ENCODE measurements at places on chromosomes 6 and 20.
A peak's percentile ranks its signal among the peaks of the same experiment; 100 is the strongest.

- no peak for DNase-seq
Measured at GRCh38 chr6:144443157-144443556, 158.0 kb downstream of the UTRN start.

GRCh38 chr6:166257911-166258318, 50.3 kb downstream of the PRR18 start:
- peak; percentile 64 for DNase-seq

GRCh38 chr20:23296841-23297701, 53.5 kb upstream of the NXT1 start:
- DNase-seq, result no peak

- DNase-seq, result no peak
Measured at GRCh38 chr6:127547904-127548649, 28.9 kb upstream of the C6orf58 start.

DNA sequence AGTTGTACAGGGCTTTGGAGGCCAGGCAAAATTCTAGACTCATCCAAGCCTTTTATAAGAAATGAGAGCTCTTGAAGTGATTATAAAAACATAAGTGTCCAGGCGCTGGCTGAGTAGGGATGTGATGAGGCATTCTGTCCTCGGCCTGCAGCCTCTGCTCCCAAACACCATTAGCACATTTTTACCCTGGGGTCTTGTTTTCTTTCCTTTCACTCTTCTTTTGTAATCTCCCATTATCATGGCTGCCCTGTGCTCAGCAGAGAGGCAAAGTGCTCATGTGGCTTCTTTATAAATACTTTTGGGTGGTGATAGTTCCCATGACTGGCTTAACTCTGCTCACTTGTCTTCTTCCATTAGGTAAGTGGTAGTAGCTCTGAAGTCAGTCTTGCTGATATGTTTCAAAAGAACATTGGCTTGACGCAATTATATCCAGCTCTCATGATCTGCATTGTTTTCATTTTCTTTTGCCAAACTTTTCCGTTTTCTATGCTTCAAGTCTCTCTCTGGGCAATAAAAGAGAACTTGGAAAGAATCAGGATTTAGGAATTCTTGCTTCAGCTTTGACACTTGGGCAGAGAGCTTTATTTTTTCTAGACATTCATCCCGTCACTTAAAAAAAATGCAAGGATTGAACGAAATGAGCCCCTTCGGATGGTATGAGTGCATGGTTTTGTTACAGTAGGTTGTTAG, 61.1 kb downstream of the CAP2 start:
- DNase-seq, result no peak

DNA sequence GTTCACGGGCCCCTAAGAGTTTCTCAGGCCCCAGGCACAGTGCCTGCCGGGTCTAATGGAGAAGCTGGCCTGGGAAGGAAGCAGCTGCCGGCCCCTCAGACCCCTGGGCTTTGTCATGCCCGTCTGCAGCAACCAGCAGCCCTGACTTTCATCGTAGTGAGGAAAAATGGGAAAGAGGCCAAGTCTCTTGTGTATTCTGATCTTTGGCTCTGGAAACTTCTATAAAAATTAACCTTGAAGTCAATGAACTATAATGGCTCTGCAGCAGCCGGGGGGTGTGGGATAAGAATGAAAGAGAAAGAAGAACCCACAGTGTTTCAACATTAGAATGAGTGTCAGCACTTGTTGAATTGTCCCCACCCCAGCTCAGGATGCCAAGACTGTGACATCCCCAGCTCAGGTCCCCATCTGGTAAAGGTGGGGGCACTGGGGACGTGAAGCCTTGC, 12.9 kb downstream of the TGM2 start:
- DNase-seq, result no peak

- no peak for DNase-seq
Measured at GRCh38 chr6:34926655-34927054, 37.6 kb downstream of the ANKS1A start.

Data from stimulated activated CD4-positive, alpha-beta T cell treated with anti-CD3 and anti-CD28 coated beads, Interleukin-2, amount 100 ng/mL, for 4 hours (primary cell).